NB4 (cell line): ENCODE measurements at places on chromosomes 5 and 9.
A peak's percentile ranks its signal among the peaks of the same experiment; 100 is the strongest.

GRCh38 chr9:16139774-16140173 is 586.9 kb downstream of the CCDC171 start:
- no peak for DNase-seq

- no peak for DNase-seq
Measured at GRCh38 chr9:94909250-94909894, 182.9 kb downstream of the AOPEP start.

GRCh38 chr5:31027721-31028120 is 165.8 kb upstream of the CDH6 start:
- no peak for DNase-seq

DNA sequence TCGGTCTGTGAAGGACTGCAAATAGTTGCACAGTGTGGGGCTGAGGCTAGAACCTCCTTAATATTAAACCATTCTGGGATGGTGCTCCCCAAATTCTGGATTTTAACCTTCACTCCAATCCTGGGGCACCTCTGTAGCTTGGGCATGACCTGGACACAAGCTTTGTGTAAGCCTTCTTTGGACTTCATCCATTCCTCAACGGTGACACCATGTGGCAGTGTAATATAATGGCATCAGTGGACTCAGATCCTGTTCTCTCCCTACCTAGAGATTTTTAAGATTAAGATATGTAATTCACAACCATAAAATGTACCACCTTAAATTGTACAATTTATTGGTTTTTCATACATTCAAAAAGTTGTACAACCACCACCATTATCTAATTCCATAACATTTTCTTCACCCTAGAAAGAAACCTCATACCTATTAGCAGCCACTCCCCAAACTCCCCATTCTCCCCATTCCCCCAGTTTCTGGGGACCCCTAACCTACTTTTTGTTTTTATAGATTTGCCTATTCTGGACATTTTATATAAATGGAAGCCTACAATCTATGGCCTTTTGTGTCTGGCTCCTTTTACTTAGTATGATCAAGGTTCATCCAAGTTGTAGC is 4.8 kb upstream of the PLGRKT start:
- peak; percentile 81 for DNase-seq

DNA sequence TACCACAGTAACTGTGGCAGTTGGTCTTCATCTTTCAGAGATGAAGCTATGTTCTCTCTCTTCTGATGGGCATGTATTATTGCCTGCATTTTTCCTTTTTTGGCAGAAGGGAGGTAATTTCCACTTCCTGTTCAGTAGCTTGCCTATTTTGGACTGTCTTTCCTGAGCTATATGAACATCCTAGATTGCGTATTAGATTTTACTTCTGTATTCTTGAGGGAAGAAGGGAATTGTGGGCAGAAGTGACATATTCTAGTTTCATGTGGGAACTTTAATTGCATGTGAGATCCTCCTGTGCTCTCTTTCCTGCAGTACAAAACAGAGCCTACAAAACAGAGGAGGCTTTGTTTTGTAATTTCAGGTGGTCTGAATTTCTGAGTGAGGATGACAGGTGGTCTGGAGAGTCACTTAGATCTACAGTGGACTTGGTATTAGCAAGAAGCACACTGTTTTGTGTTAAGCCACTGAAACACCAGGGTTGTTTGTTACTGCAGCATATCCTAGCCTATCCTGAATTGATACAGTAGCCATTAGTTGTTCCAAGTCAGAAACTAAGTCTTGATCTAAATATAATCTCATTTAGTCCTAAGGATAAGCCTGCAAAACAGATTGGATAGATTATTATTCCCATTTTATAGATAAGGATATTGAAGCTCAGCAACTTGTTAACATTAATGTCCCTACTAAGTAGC is 68.1 kb downstream of the AOPEP start:
- DNase-seq: no peak

GRCh38 chr5:161030229-161030628 is 178.2 kb upstream of the ATP10B start:
- DNase-seq: no peak

GRCh38 chr5:55636683-55637082 is 75.4 kb downstream of the SLC38A9 start:
- peak; percentile 14 for DNase-seq

DNA sequence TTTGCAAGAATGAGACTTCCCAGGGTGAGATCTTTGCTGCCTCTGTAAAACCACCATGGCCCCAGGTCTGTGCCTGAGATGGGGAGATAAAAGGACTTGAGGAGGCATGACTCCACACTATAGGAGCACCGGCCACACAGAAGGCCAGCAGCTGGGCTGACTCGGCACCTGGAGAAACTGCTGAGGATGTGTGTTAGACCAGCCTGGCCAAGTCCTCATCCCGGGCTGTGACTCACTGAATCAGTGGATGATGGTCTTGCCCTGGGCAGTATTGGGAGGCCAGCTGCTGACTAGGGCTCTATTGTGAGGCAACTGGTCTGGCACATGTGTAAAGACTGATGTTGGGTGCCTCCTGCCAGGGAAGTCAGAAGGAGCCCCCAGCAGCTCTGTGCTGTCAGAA is 286.2 kb downstream of the ACTL7B start:
- peak; percentile 40 for DNase-seq

GRCh38 chr5:57841676-57842363 is 359.2 kb upstream of the ACTBL2 start:
- no peak for DNase-seq
